ENCODE measurements at places on chromosomes 6 and 20.

DNA sequence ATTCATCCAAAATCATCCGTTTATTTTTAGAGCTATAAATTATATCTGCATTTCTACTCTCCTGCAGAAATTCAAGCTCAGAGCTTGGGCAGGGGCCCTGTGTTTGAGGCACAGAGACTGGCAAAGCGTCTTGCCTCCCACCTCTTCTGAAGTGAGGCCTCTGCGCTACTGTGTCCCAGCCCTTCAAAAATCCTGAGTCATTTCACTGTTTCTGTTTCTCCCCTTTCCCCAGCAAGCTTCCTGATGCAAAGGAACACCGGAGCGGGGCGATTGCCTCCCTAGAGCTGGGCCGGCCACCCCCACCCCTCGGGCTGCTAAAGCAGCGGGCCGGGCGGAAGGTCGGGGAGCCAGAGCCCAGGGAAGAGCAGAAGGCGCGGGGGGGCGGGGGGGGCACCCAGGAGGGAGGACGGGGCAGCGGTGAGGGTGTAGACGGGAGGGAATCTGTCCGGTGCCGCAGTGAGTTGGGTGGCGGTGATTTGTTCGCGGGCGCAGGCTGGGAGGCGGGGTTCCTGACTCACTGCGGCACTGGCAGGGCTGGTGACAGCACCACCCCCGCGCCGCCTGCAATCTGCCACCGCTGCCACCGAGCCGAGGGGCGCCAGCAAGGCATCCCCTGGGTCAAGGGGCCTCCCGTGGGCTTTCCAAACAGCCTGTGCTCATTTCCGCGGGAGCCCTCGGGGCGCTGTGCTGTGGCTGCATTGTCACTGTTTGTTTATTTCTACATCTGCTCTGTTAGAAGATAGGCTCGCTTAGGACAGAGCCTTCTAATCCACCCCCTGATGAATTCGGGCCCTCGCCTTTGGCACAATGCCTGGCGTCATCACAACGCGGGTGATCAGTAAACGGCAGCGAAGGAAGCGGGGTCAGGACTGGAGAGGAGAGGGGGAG lies 46.5 kb upstream of the SNAP25 start:
- peak; percentile 41 for DNase-seq

DNA sequence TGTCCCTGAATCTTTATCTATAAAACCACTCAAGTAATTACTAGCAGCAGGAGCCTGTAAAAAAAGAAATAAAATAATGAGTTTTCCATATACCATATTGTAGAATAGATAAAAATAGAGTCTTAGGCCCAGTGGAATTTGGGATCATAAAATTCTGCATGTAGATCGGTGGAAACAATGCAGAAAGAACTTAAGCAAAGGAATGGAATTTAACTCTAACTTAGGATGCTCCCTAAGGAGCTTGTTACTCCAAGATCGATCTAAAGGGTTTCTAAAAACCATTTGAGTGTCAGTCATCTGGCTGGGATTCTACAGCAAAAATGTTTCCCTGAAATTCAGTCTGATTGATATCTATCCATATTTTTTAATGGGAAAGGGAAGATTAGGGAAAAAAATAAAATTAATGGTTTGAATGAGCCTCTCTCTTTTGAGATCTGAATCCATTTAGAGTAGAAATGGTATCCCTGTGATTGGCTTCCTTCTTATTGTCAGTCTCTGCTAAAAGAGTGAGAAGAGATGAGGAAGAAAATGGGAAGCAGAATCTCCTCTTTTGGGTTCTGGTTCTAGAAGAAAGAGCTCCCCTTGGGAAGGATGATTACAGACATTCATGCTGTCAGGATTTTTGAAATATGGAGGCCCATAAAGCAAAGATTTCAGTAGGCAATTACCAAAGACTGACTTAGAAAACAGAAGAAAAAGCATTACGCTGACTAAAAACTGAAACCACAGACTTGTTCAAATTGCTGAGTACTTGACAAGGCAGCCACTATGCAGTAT lies 564.3 kb upstream of the MARCKS start:
- no peak for DNase-seq

DNA sequence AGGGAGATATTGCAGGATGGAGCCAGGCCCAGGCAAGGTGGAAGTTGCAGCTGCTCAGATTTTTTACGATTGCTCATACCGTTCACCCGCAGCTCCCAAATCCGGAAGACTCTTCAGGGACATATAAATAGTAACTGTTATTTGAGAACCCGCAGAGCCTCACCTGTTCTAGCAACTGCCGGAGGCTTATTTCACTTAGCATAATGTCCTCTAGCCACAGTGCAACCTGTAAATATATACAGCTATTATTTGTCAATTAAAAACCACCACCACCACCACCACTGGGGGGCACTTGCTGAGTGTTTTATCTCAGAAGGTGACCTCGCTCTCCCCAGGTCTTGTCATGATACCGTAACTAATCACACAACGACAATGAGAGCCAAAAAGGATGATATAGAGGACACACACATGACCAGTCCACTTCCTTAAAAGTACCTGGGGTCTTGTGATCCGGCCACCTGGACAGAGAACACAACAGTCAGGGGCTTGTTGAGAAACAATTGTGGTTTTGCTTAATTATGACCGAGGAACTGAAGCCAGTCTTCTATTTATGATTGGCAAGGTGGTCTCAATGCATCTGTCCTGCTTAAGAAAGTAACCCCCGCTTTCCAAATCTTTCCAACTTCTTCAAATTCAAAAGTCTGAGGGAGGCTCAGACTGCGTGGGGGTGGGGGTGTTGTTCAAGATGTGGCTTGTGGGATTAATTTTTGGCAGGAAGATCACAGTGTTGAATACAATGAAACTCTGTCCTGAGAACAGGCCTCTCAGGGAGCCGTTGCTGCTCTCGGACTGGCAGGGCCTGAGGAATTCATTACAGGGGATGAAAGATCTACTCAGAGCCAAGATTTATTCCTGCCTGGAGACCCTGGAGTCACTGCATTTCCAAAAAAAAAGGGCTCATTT lies 107.7 kb upstream of the PRND start:
- peak; percentile 42 for DNase-seq

DNA sequence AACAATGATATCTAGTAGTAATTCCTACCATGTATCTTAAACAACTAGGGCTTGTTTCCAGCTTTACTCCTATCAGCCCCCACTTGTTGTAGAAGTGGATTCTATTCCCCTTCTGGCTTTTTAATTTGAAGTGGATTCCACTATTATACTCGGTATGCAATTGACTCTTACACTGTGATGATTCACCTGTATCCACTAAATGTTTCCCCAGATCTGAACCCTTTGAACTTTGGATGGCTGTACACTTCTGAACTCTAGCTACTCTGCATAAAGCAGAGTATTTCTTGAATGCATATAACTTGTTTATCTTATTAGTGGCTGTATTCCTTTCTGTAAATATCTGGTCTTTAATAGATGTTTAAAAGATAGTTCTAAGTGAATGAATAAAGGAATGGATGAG lies 538.4 kb upstream of the NRSN1 start:
- DNase-seq, result no peak

DNA sequence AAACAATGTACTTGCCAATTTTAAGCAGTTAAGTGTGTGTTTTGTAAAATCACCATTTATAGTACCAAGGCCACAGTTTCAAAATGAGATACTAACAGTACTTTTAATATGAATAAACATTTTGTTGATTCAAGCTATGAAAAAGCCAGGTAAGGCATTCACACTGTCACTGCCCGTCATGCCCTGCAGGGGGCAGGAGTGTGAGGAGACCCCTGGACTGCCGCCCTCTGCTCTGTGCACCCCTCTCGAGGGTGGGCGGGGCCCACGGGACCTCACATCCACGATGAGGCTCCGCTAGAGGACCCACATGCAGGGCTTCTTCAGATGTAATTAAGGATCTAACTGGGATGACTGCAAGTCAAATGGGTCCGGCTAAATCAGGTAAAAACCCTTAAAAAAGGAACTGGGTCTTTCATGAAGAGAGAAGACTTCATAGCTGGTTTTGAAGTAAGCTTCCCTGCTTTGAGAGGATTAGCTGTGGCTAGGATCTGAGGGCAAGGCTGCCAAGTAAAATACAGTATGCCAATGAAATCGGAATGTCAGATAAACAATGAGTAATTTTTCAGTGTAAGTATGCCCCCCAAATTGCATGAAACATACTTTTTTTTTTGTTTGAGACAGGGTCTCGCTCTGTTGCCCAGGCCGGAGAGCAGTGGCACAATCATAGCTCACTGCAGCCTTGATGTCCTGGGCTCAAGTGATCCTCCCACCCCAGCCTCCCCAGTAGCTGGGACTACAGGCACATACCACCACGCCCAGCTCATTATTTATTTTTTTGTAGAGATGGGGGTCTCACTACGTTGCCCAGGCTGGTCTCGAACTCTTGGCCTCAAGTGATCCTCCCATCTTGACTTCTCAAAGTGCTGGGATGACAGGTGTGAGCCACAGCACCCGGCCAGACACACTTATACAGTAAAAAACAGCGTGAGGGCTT lies 18.7 kb downstream of the DIDO1 start:
- DNase-seq, result no peak

- no peak for DNase-seq
Measured at GRCh38 chr20:34122274-34122980, 10.4 kb upstream of the EIF2S2 start.

DNA sequence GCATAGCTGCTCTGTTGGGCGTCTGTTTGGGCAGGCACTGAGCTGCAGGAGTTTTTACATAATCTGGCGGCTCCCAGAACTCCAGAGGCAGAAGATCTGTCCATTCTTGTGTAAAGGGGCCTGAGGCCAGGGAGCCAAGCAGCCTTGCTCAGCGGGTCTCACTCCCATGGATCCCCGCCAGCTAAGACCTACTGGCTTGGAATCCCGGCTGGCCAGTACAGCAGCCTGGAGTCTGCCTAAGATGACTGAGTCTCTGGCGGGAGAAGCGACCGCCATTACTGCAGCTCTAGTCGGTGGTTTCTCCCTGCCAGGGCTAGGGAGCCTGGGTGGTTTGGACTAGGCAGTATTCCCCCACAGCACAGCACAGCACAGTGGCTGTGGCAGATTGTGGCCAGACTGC lies 268.4 kb upstream of the SYNCRIP start:
- DNase-seq, result no peak

GRCh38 chr6:3351105-3351676 lies 92.4 kb downstream of the PSMG4 start:
- no peak for DNase-seq

DNA sequence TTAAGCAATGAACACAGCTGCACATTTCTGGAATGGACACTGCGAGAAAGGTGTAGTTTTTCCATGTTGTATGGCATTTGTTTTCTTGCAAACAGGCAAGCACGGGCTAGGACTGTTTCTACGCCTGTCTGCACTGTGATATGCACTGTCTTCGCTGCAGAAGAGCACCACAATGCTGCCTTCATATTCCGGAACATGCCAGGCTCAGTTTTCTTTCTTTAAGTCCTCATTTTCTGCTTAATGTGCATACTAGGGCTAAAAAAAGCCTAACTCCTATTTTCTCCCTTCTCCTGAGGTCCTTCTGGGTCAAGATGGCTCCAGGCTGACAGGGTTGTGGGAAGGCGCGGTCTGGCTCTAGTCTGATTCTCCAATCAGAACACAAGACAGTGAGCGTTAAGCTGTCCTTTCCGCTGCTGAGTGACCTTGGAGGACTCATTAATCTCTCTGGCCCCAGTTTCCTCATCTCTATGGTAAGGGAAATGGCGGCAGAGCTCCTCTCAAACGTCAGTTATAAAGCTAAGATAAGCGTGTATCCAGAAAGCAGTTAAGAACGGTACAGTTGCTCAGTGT lies 379.9 kb downstream of the C6orf118 start:
- no peak for DNase-seq

- DNase-seq, result no peak
Measured at GRCh38 chr6:31954511-31954910, 4.3 kb downstream of the NELFE start.
